A549 treated with GW870086 at 1 μM for 4 hours (cell line): ENCODE measurements at places on chromosomes 6 and 20. TPM values are rescaled to one million over a fixed set of nuclear protein-coding genes. Genes with fewer than 3 reads are reported as not detected.

Gene TTK
- 14.3 to 21.1 TPM (median 18.9 TPM) in 5 replicates for total RNA-seq

Gene LRFN2
- total RNA-seq, result not detected in 5 replicates

Gene PNPLA1
- total RNA-seq, result not detected in 5 replicates

Gene TAGAP
- total RNA-seq, result not detected in 5 replicates

Gene MICB
- total RNA-seq, result 6.2 to 8.4 TPM (median 7.1 TPM) in 5 replicates
